HT1080 (cell line): ENCODE measurements at places on chromosomes 6 and 20. TPM values are rescaled to one million over a fixed set of nuclear protein-coding genes. Genes with fewer than 3 reads are reported as not detected.

DNA sequence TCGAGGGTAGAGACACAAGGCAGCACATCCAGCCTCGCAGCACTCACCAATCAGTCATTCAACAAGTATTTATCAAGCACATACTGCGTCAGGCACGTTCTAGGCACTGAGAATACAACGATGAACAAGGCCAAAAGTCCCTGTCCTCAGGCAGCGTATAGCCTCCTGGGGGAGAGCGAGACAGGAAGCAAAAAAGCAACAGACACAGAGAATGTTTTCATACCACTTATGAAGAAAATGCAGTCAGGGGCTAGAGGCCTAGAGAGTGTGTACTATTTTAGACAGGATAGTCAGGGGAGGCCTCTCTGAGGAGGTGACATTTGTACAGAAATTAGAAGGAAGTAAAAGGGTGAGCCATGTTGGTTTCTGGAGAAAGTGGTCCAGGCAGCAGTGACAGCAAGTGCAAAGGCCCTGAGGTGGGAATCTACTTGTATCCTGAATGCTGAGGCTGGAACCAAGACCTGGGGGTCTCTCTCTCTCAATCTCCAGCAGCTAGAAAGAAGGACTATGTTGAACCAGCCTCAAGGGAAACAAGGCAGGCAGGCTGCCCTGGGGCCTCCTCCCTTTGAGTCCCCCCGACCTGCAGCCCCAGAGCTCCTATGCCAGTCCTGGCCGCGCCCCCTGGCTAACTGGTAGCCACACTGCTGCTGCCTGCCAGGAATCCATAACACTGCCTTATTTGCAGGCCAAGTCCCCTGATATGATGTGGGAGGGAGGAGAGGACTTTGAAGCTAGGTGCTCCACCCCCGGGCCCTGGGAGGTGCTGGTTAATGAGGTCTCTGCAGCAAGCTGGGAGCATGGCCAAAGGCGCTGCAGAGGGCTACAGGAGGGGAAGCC, 151.2 kb downstream of the GRM4 start:
- no peak for DNase-seq

GRCh38 chr6:21005816-21006570, 471.7 kb downstream of the CDKAL1 start:
- peak; percentile 93 for DNase-seq

TMEM74B gene
- 0.29 and 0.50 TPM in 2 replicates for total RNA-seq

GRCh38 chr20:1565461-1565860, 8.0 kb upstream of the SIRPD start:
- DNase-seq: peak; percentile 0

PKHD1 gene
- total RNA-seq: not detected in 2 replicates

GRCh38 chr6:100700009-100700408, 181.1 kb downstream of the ASCC3 start:
- no peak for DNase-seq

DNA sequence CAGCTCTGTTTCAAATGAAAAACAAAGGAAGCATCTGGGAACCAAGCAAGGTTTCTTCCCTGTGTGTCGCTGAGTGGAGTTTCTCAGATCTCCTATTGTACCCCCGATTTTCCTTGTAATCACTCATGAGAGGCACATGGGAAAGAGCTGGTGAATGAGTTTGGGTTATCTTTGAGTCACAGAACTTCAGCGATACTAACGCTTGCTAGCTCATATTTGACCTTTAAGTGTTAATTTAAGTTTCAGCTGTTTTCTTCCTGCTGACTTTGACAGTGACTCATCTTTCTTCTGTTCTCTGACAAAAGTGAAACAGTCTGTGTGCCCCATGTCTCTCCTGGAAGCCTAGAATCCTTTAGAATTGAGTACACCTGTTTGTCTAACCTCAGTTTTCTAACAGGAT, 261.1 kb upstream of the RGS17 start:
- peak; percentile 59 for DNase-seq

FAM83C gene
- total RNA-seq: not detected in 2 replicates

- DNase-seq: peak; percentile 33
Observed at GRCh38 chr6:106620931-106621672, 8.2 kb downstream of the RTN4IP1 start.

CDH26 gene
- total RNA-seq: 0.64 TPM in 1 of 2 replicates, not detected in the other

NDRG3 gene
- 20.7 and 36.6 TPM in 2 replicates for total RNA-seq

- DNase-seq: no peak
Observed at GRCh38 chr6:43297644-43298564, at the start of gene SLC22A7. SLC22A7 (plus strand) TSS chr6:43298260; CDS start chr6:43298359, 99 bp downstream.

GRCh38 chr20:59376109-59376841, 75.9 kb downstream of the EDN3 start:
- no peak for DNase-seq

EPPIN gene
- not detected in 2 replicates for total RNA-seq

COL21A1 gene
- 0.08 and 0.10 TPM in 2 replicates for total RNA-seq

DNA sequence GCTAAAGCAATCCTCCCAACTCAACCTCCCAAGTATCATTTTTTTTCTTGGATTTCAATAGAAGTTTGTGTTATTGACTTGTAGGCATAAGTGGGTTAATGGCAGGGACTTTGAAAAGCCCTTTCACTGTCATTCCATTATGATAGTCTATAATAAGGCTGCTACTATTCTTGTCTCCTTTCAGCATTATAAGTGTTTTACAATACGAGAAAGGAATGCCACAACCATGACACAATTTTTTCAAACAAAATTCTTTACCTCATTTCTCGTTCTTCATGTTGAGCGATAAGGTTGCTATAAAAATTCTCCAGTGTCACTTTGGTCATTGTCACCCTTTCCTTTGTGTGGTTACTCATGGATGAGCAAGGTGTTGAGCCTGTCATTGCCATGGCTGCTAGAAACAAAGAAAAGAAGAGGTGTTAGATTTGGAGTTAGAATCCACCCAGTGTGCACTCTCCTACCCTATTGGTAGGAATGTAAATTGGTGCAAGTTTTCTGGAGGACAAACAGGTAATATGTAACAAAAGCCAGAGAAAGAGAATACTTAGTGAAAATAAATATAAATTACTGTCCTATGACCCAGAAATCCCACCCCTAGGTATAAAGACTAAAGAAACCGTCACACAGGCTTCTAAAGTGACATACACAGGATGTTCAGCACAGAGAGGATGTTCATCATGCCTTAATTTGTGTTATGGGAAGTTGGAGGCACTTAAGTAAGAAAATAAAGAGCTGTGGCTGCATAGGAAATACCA, 7.3 kb downstream of the STK38 start:
- no peak for DNase-seq

DNA sequence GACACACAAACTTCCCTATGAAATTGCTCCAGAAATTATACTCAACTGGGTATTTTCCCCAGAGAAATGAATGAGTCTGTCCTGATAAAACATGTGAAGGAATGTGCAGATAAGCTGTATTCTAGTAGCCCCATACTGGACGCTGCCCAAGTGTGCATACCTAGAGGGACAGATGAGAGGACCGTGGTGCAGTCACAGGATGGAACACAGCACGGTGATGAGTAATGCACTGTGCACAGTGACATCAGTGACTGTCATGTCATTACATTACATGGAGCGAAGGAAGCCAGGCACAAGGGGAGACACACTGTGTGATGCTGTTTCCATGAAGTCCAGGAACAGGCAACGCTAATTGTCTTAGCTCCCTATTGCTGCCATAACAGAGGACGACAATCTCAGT, 155.5 kb downstream of the CDH4 start:
- no peak for DNase-seq

DNA sequence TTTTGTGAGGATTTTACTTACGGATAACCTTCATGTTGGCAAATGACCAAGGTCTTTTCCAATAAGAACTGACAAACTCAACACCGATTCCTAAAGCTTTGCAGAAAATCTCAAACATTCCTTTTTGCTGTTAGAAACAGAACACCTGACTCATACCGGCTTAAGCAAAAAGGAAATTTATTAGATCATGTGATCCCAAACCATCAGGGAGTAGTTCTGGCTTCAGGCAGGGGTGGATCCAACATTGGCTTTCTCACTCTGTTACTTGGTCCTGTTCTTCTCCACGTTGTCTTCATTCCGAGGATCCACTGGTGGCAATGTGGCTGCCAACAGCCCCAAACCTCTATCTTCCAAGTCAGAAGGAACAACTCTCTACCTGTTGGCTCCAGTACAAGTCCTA, 95.9 kb upstream of the PMEPA1 start:
- DNase-seq: no peak

DNA sequence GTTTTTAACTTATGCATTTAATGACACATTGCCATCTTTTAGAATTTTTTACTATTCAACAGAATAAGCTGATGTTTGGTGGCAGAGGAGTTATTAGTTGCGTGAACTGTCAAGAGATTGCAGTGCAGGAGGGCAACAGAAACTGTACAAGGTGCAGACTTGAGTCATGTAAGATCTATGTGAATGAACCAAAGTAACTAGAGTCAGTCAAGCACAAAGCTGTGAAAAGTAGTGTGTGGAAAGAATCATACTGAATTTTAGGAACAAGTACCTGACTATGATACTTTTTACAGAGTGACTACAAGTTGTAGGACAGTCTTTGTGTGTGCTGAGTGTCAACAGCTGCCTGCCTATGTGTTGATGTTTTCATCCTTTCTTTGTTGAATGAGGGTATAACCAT, 2.7 kb upstream of the C6orf163 start:
- no peak for DNase-seq

DNA sequence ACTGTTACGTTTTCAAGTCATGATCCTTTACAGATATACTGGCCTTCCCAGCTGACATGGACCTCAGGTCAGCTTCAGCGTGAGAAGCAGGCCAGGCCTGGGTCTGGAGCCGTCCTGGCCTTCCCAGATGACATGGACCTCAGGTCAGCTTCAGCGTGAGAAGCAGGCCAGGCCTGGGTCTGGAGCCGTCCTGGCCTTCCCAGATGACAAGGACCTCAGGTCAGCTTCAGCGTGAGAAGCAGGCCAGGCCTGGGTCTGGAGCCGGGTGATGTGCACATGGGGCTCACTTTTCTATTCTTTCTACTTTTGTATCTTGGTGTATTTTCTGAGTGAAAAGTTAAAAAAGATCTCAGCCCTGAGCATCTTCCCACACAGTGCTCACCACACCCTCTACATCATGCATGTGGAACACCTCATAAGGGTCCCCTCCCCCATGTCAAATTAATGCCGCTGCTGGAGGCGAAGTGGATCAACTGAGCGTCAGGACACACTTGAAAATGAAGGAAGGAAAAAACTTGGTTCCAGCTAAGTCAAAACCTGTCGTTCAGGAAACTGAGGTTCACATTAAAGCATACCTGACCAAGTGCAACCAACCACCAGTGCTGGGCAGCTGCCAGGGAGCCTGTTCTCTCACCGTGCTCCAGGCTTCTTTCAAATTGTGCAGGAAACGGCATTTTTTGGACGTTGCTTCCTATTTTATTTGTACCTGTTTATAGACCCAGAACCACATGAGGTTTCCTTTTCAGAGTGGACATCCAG, 32.2 kb downstream of the KIF25 start:
- no peak for DNase-seq

DPPA5 gene
- not detected in 2 replicates for total RNA-seq

DNAH8 gene
- not detected in 2 replicates for total RNA-seq

- DNase-seq: peak; percentile 84
Observed at GRCh38 chr20:56422076-56422823, 10.2 kb downstream of the CASS4 start.

DNA sequence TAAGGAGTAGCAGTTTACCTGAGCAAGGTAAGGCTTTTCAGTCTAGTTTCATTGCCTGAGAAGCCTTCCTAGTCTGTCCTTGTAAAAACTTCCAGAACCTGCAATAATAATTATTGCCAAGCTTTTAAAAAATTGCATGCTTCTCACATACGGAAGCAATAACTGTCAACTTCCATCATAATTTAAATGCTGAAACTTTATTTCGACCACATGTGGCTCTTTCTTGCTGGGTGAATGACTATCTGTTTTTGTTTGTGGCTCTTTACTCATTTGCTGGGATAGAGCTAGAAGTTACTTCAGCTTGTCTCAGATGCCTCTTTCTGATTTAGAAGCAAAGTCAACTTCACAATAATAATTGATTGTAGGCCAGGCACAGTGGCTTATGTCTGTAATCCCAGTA, 95.9 kb upstream of the COL21A1 start:
- DNase-seq: no peak

DNA sequence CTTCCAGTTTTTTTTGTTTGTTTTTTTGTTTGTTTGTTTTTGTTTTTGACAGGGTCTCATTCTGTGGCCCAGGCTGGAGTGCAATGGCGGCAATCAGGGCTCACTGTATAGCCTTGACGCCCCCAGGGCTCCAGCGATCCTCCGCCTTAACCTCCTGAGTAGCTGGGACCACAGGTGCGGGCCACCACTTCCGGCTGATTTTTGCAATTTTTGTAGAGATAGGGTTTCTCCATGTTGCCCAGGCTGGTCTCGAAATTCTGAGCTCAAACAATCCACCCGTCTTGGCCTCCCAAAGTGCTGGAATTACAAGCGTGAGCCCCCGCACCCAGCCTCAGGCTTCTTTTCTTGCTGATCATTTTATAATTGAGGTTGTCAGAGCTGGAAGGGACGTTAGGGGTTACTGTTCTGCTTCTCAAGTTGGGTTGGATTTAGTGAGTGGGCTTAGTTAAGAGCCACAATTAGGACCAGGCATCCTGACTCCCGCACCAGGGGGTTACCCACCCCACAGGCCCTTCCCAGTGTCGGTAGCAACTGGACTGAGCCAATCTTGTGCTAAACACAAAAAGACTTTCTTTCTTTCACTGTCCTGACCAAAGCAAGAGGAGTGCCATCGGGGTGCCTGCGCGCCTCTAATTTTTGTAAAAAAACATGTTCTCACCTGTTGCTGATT, 13.1 kb upstream of the ZSCAN9 start:
- no peak for DNase-seq

IL20RA gene
- total RNA-seq: not detected in 2 replicates

ASF1A gene
- 29.3 and 37.5 TPM in 2 replicates for total RNA-seq

DNA sequence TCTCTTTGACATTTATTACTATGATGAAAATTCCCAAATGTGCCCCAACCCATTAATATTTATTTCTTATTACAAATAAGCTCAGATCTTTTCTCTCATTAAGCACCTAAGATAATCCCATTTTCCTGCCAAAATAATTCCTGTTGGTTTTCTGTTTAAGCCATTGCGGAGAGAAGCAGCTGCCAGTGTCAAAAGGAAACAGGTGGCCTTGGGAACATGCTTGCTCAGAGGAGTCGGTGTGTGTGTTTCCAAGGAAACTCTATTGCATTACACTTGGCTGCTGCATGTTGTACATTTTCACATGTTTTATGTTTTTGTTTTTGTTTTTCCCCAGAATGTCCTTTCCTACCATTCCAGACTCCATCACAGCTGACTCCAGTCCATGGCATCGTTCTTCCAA, 56.4 kb downstream of the CD24 start:
- no peak for DNase-seq

GRCh38 chr20:14470977-14471661, 133.7 kb upstream of the FLRT3 start:
- DNase-seq: no peak

- no peak for DNase-seq
Observed at GRCh38 chr20:22302039-22302438, 282.3 kb downstream of the FOXA2 start.

- no peak for DNase-seq
Observed at GRCh38 chr20:60466687-60467022, 508.4 kb downstream of the CDH26 start.

DNA sequence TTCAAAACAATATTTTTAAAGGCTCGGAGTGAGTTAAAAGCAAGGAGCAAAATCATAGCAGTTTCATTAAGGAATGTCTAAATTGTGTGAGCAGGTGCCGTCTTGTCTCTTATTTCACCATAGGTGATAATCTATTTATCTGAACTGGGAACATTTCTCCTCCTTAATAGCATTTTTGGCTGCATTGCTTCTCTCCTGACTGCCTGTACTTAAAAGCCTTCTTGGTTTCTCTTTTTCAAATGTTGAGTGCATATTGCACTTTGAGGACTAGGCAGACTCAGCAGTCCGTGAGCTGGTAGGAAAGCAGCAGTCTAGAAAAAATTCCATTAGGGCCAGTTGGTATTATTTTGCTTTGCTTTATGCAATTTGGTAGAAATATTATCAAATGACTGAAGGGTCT, 645.9 kb downstream of the GRIK2 start:
- no peak for DNase-seq

GRCh38 chr6:39178804-39179203, 50.5 kb downstream of the KCNK5 start:
- no peak for DNase-seq
